CD4-positive, alpha-beta T cell treated with Interleukin-4 for 1 hour (primary cell): ENCODE measurements at places on chromosomes 3 and 15.

GRCh38 chr15:87965304-87965703 lies 291.2 kb downstream of the NTRK3 start:
- DNase-seq = no peak

GRCh38 chr3:140225996-140226395 lies 291.0 kb downstream of the CLSTN2 start:
- no peak for DNase-seq

DNA sequence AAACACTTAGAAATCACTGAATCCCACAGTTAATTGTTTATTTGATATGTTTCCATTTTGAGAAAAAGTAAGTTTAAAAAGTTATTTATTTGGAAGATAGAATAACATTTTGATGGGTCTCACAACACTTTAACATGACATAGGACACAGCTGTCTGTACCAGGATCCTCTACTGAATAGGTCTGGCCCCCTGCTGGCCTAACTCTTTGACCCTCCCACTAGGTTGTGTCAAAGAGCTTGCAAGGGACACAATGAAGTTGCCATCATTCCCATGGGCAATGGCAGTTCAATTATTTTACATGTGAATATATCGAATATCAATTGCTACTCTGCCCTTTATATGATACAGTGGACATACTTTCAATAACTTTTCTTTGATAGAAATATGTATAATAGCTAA lies 138.9 kb downstream of the EPHA3 start:
- DNase-seq = no peak

DNA sequence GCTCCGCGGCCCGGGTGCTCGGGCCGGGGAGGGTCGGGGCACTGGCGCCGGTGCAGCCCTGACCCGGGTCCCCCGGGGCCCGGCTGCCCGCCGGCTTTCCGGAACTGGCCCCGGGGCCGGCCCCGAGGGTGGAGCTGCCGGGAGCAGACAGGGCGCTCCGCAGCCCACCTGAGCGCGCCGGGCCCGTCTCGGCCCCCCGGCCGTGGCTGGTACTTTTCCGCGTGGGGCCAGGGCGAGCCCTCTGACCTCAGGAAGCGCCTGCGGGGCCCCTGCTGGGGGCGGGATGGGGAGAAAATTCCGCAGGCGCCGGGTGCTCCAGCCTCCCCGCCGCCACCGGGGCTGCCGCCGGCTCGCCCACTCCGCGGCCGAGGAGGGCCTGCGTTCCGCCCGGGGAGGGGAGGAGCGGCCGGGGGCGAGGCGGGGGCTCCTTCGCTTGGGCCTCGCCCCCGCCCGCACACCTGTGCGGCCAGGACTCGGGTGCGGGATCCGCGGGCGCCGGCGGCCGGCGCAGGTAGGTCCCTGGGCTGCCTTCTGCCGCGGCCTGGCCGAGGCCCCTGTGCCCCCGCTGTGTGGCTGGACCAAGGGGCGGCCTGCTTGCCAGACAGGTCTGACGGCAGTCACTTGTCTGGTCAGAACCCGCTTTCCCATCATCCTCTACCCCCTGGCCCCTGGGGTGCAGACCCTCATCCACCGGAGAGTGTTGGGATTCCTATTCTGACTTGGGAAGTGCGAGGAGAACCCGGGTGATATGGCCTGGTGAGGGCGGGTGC lies 3.5 kb downstream of the FURIN start:
- no peak for DNase-seq

GRCh38 chr3:102670986-102671385 lies 236.2 kb downstream of the ZPLD1 start:
- no peak for DNase-seq

DNA sequence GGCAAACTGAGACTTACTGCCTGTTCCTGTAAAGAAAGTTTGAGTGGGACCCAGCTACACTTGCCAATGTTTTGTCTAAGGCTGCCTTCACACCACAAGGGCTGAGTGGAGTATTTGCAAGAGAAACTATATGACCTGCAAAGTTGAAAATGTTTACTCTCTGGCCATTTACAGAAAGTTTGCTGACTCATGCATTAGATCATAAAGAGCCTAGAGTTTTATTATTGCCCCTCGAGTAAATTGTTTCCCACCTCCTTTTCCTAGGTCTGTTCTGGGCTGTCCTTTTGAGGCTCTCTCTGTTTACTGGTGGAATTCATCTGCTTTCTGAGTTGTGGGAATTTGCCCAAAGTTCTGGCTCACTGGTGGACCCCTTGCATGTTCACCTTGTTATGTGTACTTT lies 6.7 kb upstream of the PROK2 start:
- DNase-seq = no peak

GRCh38 chr3:15610082-15610759 lies 8.7 kb downstream of the BTD start:
- no peak for DNase-seq

GRCh38 chr3:50168388-50168787 lies 13.3 kb downstream of the SEMA3F start:
- no peak for DNase-seq

DNA sequence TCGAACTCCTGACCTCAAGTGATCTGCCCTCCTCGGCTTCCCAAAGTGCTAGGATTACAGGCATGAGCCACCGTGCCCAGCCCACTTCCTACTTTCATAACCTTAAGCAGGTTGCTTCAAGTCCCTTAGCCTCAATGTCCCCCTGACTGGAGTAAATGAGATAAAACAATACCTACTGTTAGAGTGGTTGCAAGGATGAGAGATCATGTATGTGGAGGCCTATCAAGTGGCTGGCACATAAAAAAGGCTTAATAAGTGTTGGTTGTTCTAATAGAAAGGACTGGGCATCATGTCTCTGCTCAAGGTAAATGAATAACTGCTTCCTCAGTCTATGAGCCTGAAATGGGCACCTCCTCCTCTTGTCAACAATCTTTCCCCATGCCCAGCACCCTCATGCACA lies 25.9 kb upstream of the UBE2E1 start:
- no peak for DNase-seq
